Kidney capillary endothelial cell (primary cell): ENCODE measurements at places on chromosomes 6 and 20.

DNA sequence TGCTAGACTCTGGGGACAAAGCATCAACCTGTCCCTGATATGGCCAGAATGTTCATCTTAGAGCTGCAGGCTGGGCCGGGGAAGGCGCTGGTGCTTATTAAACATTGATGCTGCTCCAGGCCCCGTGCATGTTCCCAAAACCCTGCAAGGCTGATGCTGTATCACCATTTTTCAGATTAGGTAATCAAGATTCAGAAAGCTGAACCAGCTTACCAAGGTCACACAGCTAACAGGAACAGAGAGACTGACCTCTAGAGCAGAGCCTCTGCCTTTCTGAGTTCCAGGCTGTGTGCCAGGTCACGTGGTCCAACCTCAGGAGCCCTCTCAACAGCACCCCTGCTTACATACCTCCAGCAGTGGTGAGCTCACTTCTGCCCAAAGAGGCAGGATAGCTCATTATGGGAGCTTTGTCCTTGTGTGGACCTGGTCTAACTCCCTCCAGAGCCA is 16.1 kb upstream of the VSTM2L start:
- DNase-seq = no peak

- peak; percentile 79 for DNase-seq
Observed at GRCh38 chr6:159594750-159595117, 98.3 kb downstream of the SOD2 start.

DNA sequence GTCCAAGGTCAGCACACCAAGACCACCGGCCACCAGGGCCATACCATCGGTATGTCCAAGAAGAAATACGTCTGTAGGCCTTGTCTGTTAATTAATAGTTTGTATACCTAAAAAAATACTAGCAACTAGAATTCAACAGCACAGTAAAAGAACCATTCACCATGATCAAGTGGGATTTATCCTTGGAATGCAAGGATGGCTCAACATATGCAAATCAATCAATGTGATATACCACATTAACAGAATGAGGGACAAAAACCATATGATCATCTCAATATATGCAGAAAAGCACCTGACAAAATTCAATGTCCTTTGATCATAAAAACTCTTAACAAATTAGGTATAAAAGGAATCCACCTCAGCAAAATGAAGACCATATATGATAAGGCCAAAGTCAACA is 24.4 kb downstream of the RPP40 start:
- DNase-seq = no peak

DNA sequence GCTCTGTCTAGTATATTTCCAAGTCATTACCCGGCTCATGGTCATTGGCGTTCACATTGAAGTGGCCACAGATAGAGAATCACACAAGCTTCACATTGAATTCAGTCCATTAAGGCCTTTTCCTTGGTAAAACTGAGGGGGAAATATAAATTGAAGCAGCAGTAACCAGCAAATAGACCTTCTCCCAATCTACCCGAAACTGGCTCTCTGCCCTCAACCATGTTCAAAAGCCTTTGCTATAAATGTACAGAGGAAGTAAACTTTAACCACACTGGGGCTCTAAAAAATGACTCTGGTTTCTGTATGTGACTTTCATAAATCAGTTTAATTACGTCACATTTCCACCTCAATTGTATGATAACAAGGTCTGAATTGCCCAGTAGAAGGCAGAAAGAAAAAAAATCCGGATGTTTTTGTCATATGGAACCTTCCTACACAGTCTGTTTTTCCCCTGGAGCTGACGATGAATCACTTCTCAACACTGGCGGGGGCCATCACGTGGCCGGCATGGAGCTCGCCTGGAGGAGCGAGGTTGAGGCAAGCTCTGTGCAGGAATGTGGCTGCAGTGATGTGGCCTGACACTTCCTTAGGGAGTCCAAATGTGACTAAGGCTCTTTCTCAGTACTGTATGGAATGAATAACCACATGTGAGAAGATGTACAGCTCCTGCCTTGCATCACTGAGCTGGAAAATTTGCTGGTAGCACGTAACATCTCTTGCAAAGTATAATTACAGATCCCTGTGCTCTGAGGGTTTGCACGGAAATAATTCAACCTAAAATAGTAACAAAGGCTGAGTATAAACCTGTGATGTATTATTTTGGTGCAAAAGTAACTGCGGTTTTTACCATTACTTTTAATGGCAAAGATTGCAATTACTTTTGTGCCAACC is 58.6 kb upstream of the SNX9 start:
- DNase-seq = peak; percentile 99

- DNase-seq = peak; percentile 31
Observed at GRCh38 chr6:4351520-4352321, 216.3 kb upstream of the ECI2 start.

- no peak for DNase-seq
Observed at GRCh38 chr20:51484831-51485230, 57.7 kb downstream of the NFATC2 start.

DNA sequence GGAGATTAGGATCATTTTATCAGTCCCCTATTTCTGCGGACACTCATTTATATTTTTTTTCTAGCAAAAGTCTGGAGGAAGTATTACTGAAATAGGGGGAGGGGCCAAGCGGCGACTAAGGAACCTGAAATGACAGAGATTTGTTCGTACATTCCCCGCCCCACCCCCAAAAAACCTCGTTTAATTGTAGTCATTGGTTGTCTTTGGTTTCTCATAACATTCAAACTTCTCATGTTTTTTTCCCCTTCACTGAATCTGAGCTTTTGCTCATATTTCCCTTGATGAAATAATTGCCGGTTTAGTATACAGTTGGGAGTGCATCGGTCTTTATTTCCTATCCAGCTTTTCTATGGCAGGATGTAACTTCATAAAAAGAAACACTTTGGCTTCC is 768 bp upstream of the FYN start:
- peak; percentile 54 for DNase-seq
